Articular chondrocyte of knee joint (primary cell): ENCODE measurements at places on chromosomes 16 and 17. TPM values are rescaled to one million over a fixed set of nuclear protein-coding genes. Genes with fewer than 3 reads are reported as not detected.

The STX1B gene
- 1.4 and 2.1 TPM in 2 replicates for total RNA-seq

The IQCK gene
- 8.5 and 13.1 TPM in 2 replicates for total RNA-seq

The GRB2 gene
- total RNA-seq, result 66.6 and 73.7 TPM in 2 replicates

The MYH3 gene
- 0.86 and 1.4 TPM in 2 replicates for total RNA-seq

The CD300E gene
- total RNA-seq, result under 0.01 TPM in 1 of 2 replicates, not detected in the other

The E2F4 gene
- total RNA-seq, result 38.9 and 43.9 TPM in 2 replicates

The HOXB6 gene
- not detected in 2 replicates for total RNA-seq

The NPIPA2 gene
- total RNA-seq, result 0.22 and 0.52 TPM in 2 replicates

The PRM3 gene
- not detected in 2 replicates for total RNA-seq

The CBFA2T3 gene
- not detected in 2 replicates for total RNA-seq

The ZNF286A gene
- 39.1 and 54.3 TPM in 2 replicates for total RNA-seq

The PRSS53 gene
- 1.9 and 3.7 TPM in 2 replicates for total RNA-seq

The CACNG1 gene
- not detected in 2 replicates for total RNA-seq

The CD300LB gene
- total RNA-seq, result not detected in 2 replicates

The RNF222 gene
- total RNA-seq, result not detected in 2 replicates

The PLXDC1 gene
- 2.4 and 6.3 TPM in 2 replicates for total RNA-seq

The CEP295NL gene
- 3.2 and 3.8 TPM in 2 replicates for total RNA-seq

The OR4D1 gene
- total RNA-seq, result not detected in 2 replicates
